NCI-H748 treated with DMSO at 0.1 percent for 48 hours (cell line): ENCODE measurements at places on chromosomes 11 and 22.

- DNase-seq: no peak
Measured at GRCh38 chr11:2299773-2300172, 1.9 kb downstream of the C11orf21 start.

DNA sequence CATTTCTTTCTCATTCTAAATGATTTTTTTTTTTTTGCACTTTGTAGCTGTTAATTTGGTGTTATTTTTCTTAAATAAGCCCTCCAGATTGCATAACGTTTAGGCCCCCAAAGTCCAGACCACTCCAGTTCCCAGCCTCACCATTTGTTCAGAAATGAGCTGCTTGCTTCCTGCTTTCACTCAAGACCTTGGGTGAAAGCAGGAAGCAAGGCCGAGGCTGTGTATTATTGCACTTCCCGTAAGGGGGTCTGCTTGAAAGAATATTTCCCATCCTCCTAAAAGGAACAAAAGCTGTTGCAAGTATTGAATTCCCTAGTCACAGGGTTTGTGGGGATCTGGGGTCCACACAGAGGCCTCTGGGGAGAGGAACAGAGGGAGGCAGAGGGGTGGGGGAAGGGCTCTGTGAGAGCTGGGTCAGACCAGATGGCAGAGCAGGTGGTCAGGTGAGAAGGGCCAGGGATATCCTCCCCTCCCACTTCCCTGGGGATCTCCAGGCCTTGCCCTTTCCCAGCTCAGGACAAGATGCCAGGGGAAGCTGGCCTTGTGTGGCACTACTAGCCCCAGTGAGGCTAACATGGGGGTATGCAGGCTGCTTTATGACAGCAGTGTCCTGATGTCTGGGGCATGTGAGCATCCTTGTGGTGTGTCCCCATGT is 51.6 kb upstream of the MYEOV start:
- no peak for DNase-seq

- no peak for DNase-seq
Measured at GRCh38 chr11:44726283-44727113, at the start of gene TSPAN18. TSPAN18 (plus strand) TSS chr11:44726962; CDS start chr11:44906417, 179,455 bp downstream.

DNA sequence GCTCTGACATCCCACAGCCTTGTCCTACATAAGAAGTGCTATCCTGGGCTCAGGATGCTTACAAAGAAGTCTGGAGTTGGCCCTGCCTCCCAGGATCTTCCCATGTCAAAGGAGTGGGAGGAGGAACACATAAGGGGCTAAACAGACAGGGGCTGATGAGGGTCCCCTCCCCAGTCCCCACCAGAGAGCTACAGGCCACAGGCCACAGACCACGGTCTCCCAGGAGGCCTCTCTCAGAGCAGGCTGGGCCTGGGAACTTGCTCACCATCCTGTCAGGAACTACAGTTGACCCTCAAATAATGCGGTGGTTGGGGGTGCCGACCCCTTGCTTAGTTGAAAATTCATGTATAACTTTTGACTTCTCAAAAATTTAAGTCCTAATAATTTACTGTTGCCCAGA is 315.5 kb downstream of the NTM start:
- no peak for DNase-seq

- no peak for DNase-seq
Measured at GRCh38 chr11:121391914-121392313, 60.2 kb upstream of the SORL1 start.

DNA sequence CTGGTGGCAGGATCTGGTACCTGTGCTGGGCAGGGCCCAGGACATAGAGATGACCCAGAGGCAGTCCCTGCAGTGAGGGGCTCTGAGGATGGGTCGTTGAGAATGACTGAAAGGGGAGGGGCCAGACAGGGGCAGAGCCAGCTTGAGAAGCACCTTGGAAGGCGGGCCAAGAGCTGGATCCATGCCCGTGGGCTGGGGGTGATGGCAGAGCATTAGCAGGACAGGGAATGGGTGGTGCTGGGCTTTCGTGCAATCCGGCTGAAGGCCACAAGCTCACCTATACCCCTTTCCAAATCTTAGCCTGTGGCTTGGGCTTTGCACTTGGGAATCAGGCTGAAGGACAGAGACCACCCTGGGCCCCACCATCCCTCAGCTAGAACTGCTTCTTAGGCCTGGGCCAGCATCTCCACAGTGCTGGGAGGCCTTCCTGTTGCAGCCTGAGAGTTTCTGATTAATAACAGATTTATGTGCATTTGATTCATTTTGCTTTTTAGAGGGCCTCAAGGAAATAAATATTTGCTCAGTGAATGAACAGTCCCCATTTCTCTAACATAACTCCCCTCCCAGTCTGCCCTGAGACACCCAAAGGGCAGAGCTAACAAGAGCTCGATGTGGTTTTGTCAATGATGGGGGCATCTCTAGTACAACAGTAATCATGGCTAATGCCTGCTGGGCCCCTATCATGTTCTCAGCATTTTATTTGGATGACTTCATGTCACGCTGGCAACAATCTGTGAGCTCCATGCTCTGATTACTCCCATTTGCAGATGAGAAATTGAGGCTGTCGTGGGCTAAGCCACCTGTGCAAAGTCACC is 39.3 kb downstream of the RIBC2 start:
- DNase-seq: no peak

GRCh38 chr22:49727881-49728569 is 99.6 kb downstream of the BRD1 start:
- DNase-seq: no peak

DNA sequence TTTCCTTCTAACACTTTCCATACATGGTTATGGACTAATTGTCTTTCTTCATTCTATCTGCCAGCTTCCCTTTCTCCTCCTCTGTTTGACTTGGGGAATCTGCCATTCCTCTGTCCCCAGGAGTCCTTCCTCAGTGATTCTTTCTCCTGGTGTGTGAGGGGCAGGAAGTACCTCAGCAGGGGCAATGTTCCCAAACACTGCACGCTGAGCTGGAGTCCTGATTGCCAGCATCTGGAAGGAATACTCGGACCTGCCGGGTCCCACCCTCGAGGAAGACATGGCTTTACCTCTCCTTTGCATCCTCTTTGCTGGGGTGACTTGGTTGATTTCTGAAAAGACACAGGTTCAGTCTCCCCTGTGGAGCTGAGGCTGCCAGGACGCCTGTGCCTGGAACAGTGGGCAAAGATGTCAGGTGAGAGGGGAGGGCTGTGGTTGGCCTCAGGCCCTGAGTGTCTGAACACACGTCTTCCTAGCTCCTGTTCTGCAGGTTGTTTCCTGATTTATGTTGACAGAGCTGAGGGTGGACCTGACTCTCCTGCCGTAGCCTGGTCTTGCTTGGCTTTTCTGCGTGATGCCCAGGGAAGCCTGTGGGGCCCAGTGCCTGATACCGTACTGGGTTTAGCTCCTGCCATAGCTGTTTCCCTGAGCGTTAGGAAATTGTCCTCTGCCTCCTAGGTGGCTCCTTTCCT is 4.3 kb downstream of the COX8A start:
- DNase-seq: no peak

- no peak for DNase-seq
Measured at GRCh38 chr22:35534091-35534490, 6.5 kb upstream of the RASD2 start.

DNA sequence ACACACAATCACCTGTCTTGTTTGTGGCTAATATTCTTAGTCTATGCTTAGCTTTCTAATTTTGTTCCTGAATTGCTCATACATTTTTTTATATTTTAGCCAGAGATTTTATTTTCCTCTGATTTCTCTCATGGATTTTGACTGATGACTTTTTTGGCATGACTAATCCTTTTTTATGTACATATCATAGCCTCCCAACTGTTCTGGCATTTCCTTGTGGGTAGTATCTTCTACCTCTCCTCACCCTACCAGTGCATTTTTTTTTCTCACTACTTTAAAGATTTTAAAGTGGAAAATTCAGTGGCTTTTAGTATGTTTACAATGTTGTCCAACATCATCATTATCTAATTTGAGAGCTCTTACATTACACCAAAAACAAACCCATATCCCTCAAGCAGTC is 84.4 kb upstream of the TENM4 start:
- DNase-seq: no peak

GRCh38 chr22:35379146-35379993 is 1.5 kb upstream of the HMOX1 start:
- DNase-seq: no peak

DNA sequence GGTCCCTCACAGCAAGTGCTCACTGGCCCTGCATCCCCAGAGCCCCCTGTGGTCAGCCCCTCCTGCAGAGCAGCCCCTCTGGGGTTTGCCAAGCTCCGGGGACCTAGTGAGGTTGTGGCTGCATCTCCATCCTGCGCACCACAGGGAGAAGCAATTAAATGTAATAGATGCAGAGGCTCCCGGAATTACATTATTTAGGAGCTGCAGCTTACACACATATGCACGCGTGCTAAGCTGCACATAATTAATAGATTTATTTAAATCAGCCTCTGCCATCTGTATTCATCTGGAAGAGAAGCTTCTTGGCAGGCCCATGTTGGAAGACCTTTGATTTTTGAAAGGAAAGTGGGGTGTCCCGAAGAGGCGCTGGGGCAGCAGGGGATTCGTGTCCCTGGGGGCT is 1271.5 kb downstream of the BRD1 start:
- DNase-seq: no peak

DNA sequence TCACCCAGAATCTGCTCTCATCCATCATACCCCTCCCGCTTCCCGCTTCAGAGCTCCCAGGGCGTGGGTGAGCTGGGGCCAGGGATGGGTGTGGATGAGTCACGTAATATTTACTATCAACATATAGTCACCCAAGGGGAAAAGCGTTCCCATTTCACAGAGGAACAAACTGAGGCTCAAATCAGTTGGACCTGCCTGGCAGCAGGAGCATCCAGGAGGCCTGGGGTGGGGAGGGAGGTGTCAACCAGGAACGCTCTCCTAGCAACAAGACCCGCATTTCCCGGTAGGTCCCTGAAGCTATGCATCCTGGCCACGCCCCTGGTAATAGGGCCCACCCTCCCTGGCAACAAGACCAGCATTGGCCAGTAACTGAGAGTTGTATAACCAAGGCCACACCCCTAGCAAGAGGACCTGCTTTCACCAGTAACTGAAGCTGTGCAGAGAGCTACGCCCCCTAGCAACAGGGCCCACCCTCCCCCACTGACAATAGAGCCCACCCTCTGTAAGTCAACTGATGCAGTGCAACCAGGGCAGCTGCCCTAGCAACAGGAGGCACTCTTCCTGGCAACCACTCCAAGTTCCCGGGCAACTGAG is 32.7 kb upstream of the TXNRD2 start:
- DNase-seq: peak; percentile 90

GRCh38 chr11:69587454-69588090 is 53.4 kb upstream of the CCND1 start:
- DNase-seq: no peak

- DNase-seq: no peak
Measured at GRCh38 chr11:45253640-45254039, 32.5 kb downstream of the SYT13 start.

- peak; percentile 57 for DNase-seq
Measured at GRCh38 chr22:24506802-24507438, 11.8 kb downstream of the UPB1 start.

DNA sequence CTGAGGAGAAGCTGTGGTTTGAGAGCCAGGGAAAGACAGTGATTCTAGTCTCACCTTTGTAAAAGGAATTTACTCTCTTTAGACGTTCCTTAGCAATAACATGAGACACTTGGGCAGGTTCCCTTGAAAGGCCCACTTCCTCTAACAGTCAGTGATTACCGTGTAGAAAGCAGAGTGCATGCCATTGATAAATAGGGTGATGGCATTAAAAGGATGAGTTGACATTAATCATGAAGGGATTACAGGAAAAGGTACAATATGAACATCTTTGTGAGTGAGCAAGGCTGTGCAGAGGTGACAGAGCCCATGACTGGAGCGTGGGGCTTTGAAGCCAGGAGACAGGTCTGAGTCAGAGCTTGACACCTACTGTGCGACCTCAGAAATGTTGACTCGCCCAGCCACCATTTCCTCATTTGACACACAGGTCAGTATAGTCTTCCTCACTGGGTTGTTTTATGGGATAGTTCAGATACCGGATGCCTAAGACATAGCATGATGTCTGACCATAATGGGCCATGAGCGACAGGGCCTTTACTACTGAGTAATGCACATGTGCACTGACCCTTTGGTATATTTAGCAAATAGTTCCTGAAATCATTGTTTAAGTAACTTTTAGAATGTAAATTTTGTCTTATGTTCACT is 341.7 kb upstream of the MTNR1B start:
- no peak for DNase-seq

DNA sequence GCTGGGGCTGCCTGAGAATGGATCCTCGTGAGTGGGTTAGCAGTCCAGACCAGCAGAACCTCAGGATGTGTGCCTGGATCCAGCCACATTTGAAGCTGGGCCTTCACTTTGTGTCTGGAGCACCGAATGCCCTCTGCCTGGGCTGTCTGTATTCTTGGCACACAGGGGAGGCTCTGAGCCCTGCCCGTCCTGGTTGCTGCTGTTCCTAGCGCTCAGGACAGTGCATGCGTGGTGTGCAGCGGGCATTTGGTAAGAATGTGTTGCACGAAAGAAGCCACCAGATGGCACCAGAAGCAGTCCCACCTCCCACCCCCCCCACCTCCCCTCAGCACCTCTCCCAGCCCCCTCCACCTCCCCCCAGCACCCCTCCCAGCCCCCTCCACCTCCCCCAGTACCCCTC is 4.1 kb upstream of the MAPK11 start:
- DNase-seq: no peak

DNA sequence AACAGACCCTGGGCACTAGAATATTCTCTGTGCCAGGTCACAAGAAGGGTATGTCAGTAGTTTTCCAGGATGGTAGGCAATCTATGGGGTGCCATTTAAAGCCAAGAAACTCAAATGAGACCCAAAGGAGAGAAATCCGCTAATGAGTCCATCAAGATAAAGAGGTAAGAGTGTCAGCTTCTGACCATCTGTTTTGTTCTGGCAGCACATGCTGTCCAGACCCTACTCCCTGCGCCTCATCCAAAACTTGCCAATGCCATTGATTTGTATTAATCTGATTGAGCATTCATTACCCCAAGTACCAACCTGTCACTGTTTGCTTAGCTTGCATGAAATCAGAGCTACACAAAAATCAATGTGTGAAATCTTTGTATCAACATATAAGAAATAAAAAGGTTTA is 229.0 kb downstream of the BLID start:
- no peak for DNase-seq

DNA sequence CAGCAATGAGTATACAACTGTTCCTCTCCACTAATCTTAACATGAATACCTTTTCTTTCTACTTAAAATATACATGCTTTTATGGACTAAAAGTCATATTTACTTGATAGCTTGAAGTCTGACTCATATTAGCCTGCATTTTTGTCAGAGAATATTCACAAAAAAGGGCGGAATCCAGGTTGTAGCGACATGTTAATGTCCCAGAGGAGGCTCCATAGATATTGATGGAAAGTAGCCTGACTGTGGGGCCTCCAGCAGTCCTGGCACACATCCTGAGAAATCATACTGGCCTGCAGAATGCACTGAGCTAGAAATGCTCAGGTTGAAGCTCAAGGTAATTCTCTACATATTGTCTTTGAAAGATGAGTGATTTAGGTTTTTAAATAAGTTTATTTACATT is 1051.1 kb downstream of the NTM start:
- DNase-seq: no peak
